ENCODE measurements at places on chromosomes 1 and 21.
A peak's percentile ranks its signal among the peaks of the same experiment; 100 is the strongest.

GRCh38 chr1:85109475-85109874 is 61.2 kb upstream of the MCOLN3 start:
- DNase-seq = peak; percentile 66

DNA sequence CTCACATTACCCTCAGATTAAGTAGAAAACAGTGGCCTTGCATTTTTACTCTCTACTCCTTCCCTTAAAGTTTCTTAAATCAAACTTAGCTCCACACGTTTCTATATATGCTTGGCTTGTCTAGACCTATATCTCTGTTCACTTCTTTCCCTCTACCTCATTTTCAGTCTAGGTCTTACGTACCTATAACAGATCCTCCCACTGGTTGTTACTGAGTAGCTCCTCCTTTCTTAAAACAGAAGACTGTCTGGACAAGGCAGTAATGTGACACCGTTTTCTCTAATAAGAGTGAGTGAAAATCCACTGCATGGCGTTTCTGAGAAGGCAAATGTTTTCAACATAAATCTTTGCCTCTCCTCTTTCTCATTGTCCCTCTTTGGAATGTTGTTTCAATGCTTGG is 211.7 kb upstream of the POGK start:
- DNase-seq = no peak

GRCh38 chr1:107526524-107527198 is 385.8 kb downstream of the NTNG1 start:
- DNase-seq = no peak

DNA sequence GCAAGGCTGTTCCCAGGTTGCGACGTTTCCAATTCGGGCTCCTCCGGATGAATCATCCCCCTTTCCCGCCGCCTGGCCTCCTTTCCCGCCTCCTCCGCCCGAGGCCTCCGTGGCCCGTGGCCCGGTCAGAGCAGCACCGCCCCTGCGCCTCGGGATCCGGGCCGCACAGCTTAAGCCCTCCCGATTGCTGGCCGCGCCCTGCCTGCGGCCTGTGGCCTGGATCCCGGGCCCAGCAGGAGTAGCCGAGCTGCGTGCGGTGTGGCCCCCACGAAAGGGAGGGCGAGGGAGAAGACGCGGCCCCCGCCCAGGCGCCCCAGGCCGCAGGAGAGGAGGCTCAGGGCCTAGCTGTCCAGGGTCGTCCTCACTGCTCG is 1.0 kb downstream of the TMEM200B start:
- DNase-seq = no peak

GRCh38 chr1:203128716-203129500 is 1.4 kb downstream of the ADORA1 start:
- no peak for DNase-seq

GRCh38 chr1:229107972-229108371 is 162.9 kb upstream of the RAB4A start:
- DNase-seq = no peak

DNA sequence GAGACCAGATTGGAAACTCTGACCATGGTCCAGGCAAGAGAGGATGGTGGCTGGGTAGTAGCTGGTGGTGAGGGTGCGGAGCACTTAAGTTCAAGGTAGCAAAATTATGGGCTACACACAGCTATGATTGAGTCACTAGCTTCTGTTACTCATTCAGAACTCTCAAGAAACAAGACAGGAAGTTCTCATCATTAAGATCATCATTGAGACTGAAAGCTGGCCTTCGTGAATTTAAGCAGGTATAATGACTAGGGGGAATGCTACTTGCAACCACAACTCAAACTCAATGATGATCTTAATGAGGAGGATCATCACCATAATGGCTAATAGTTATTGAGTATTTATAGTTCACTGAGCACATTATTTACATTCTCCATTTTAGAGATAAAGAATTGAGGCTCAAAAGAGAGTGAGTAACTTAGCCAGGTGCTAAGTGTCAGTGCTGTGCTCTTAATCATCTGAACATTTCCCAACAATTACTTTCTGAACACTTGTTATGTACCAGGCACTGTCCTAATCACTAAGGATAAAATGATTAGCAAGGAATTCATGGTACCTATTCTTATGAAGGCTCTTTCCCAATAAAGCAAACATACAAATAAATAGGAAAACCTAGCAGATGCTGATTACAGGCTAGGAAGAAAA is 286.3 kb upstream of the C1orf105 start:
- no peak for DNase-seq

GRCh38 chr1:93595266-93595665 is 86.4 kb downstream of the BCAR3 start:
- DNase-seq = no peak

DNA sequence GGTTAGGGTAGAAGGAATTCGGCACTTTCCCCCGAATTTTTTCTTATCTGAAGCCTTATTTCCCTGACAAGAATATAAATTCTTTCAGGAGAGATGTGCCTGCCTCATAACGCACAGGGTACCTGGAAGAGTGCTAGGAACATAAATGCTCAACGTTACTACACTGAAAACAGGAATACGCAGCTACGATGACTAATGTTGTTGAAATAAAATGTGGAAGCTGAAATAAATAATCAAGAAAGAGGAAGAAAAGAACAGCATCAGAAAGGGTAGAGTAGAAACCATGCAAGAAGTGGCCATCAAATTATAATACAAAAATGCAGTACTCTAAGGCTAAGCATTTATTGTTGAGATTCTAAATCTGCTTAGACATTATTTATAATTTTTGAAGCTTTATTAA is 33.9 kb downstream of the SLC66A1 start:
- DNase-seq = no peak

GRCh38 chr1:18632218-18632588 is 1.6 kb downstream of the PAX7 start:
- no peak for DNase-seq

DNA sequence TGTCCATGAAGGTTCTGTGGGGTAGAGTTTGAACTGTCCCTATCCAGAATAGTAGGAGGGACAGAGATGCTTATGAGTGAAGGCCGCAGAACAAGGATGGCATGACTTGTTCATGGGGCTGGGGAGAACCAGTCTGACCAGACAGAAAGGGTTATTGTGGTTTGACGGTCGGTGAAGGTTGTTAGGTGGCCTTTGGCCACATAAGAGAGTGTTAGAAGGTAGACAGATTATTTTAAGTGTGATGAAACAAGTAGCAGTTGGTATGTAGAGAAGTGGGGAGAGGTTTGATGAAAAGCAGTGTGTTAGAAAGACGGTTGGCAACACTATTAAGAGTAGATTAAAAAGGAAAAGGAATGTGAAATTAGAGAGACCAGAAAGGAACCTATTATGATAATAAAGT is 355.1 kb downstream of the DISC1 start:
- DNase-seq = no peak

DNA sequence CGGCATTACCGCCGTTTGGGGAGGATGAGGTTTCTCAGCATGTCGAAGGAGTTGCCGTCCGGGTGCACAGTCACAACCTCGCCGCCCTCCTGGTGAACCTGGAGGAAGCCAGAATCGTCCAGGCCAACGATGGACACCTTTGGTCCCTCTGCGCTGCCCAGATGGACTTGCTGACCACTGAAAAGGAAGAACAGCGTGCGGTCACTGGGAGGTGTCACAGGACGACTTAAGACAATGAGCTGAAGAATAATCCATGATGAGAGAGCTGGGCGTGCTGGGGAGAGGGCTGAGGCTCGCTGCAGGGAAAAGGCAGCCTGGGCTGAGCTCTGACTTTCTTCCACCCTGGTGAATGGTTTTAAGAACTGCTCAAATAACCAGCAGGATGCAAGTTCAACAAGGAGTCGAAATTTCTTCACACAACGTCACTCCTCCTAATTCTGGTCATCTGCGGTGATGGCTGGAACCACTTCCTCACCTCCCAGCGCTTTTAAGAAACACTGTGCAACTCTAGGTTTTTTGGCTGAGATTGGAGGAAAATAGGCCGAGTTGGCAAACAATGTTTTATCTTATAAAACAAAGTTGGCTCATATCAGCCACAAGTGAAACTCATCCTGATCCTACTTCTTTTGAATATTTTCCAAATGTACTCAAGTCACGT is 55.5 kb downstream of the SIM2 start:
- DNase-seq = no peak

GRCh38 chr1:246878551-246878950 is 53.2 kb downstream of the AHCTF1 start:
- no peak for DNase-seq

- no peak for DNase-seq
These were observed 11.4 kb downstream of the CAPN8 start for GRCh38 chr1:223654083-223654482.
